Smooth muscle cell of the pulmonary artery (primary cell): ENCODE measurements at places on chromosomes 2 and 18. TPM values are rescaled to one million over a fixed set of nuclear protein-coding genes. Genes with fewer than 3 reads are reported as not detected.

VAPA gene
- 256 TPM in 2 replicates for total RNA-seq

REG1B gene
- not detected in 2 replicates for total RNA-seq

INHA gene
- 0.26 and 0.43 TPM in 2 replicates for total RNA-seq

ANKZF1 gene
- total RNA-seq, result 41.4 and 52.1 TPM in 2 replicates

RESP18 gene
- total RNA-seq, result not detected in 2 replicates

SFTPB gene
- total RNA-seq, result not detected in 2 replicates

POTEF gene
- not detected in 2 replicates for total RNA-seq

KIAA1328 gene
- 4.0 and 4.9 TPM in 2 replicates for total RNA-seq

PSME4 gene
- total RNA-seq, result 34.5 and 35.8 TPM in 2 replicates

IL1R1 gene
- total RNA-seq, result 109 and 129 TPM in 2 replicates

GPR75 gene
- total RNA-seq, result 1.5 and 2.4 TPM in 2 replicates

ASIC4 gene
- 0.39 and 0.46 TPM in 2 replicates for total RNA-seq

KIAA2012 gene
- total RNA-seq, result not detected in 2 replicates

CNDP1 gene
- total RNA-seq, result not detected in 2 replicates

RAPGEF4 gene
- 3.8 and 5.0 TPM in 2 replicates for total RNA-seq

REG3A gene
- not detected in 2 replicates for total RNA-seq

ASPRV1 gene
- 0.33 and 0.46 TPM in 2 replicates for total RNA-seq

GATA6 gene
- 40.3 and 57.2 TPM in 2 replicates for total RNA-seq

AGXT gene
- not detected in 2 replicates for total RNA-seq

CRYBA2 gene
- total RNA-seq, result not detected in 2 replicates

PTPRN gene
- 23.5 and 45.4 TPM in 2 replicates for total RNA-seq

MC2R gene
- total RNA-seq, result not detected in 2 replicates

NMUR1 gene
- total RNA-seq, result 0.07 and 0.20 TPM in 2 replicates

ESPNL gene
- 1.9 and 2.5 TPM in 2 replicates for total RNA-seq

PELI1 gene
- 11.1 and 14.1 TPM in 2 replicates for total RNA-seq

VSNL1 gene
- total RNA-seq, result 0.66 and 0.72 TPM in 2 replicates

C1GALT1C1L gene
- 0.20 and 1.2 TPM in 2 replicates for total RNA-seq

INO80D gene
- 9.0 and 9.6 TPM in 2 replicates for total RNA-seq

CXCR1 gene
- total RNA-seq, result not detected in 2 replicates

AAK1 gene
- 50.5 and 59.4 TPM in 2 replicates for total RNA-seq

ZNF804A gene
- 0.20 and 1.4 TPM in 2 replicates for total RNA-seq

SERPINB3 gene
- total RNA-seq, result 0.07 TPM in 1 of 2 replicates, not detected in the other

KCNJ3 gene
- 0.07 TPM in 1 of 2 replicates, not detected in the other for total RNA-seq

RNF125 gene
- total RNA-seq, result 0.13 and 0.69 TPM in 2 replicates

DCDC2C gene
- not detected in 2 replicates for total RNA-seq

GPR45 gene
- not detected in 2 replicates for total RNA-seq

SGPP2 gene
- total RNA-seq, result not detected in 2 replicates

MAL gene
- not detected in 2 replicates for total RNA-seq

DLX2 gene
- total RNA-seq, result 0.33 and 3.9 TPM in 2 replicates

BOLL gene
- not detected in 2 replicates for total RNA-seq

CHRNG gene
- not detected in 2 replicates for total RNA-seq

GKN1 gene
- total RNA-seq, result not detected in 2 replicates

EPHA4 gene
- total RNA-seq, result 3.6 and 27.3 TPM in 2 replicates

OTOF gene
- 0.03 TPM in 1 of 2 replicates, not detected in the other for total RNA-seq

KCNG2 gene
- not detected in 2 replicates for total RNA-seq

DSC1 gene
- total RNA-seq, result not detected in 2 replicates
